EH (cell line): ENCODE measurements at places on chromosomes 7 and 10.

GRCh38 chr7:44587843-44588711 is 6.0 kb upstream of the TMED4 start:
- peak; percentile 69 for DNase-seq

- no peak for DNase-seq
Measured at GRCh38 chr7:2081526-2082135, 151.1 kb downstream of the MAD1L1 start.

- no peak for DNase-seq
Measured at GRCh38 chr7:51982653-51983052, 666.0 kb upstream of the COBL start.

DNA sequence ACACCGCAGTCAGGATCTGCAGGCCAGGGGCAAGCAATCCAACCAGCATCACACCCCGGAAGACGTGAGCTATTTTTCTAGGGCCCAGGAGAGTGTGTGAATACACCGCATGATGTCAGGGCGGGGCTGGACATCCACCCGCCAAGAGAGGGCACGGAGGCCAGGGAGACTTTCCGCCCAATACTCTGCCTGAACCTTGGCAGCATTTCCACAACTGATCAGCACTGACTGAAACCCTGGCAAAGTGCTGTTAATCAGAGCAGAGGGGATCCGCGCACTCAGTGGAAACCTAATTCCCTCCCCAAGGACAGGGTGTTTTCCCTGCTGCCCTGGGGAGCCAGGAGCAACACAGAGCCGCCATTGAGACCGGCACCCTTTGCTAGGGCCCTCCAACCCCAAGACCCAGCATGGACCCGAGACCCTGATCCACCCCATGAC is 8.2 kb downstream of the MAD1L1 start:
- DNase-seq, result no peak

GRCh38 chr10:110209454-110209925 is 2.1 kb downstream of the MXI1 start:
- peak; percentile 88 for DNase-seq

- no peak for DNase-seq
Measured at GRCh38 chr7:22179442-22179879, 177.5 kb downstream of the RAPGEF5 start.

GRCh38 chr10:53276797-53277196 is 504.2 kb upstream of the MBL2 start:
- DNase-seq, result no peak

DNA sequence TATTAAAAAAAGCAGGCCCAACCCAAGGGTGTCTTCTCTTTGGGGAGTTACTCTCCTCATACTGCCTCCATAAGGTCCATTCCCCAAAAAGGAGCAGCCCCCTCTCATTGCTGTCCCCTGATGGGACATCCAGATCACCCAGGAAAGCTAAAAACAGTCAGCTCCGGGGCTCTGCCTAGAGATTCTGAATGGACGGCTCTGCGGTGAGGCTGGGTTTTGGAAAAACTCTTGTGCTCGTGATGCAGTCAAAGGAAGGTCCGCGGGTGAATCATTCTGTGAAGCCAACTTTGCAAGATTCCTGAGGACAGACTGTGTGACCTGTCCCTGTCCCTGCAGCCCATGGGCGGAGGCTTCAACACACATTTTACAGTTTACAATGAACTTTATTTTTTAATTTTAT is 351.5 kb downstream of the TYW1 start:
- DNase-seq, result no peak

GRCh38 chr10:48801001-48801421 is 116.3 kb downstream of the WDFY4 start:
- DNase-seq, result peak; percentile 8

DNA sequence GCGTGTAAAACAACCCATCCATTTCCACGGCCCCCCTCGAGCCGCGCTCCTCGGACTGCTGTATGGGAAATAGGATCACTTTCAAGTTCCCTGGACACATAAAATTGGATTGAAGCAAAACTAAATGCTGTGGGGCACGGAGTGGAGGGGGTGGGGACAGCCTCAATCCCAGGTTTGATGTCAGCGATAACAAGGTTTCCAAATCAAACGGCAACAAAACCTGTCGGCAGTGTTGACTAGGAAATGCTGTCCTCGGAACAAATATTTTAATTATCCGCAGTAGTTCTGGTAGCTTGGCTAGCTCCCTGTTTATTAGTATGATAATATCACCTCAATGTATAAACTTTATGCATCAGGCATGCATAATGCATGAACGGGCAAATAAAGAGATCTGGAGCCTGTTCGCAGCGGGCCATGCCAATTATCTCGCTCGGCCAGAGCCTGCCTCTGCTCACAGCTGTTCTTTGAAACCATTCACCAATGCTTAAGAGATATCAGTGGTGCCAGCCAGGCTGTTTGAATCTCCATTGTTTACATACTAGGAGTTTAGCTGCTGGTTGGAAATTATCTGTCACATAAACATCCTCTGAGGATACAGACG is 161.1 kb downstream of the PAXIP1 start:
- no peak for DNase-seq

GRCh38 chr10:68816796-68817412 is 10.4 kb upstream of the STOX1 start:
- no peak for DNase-seq

DNA sequence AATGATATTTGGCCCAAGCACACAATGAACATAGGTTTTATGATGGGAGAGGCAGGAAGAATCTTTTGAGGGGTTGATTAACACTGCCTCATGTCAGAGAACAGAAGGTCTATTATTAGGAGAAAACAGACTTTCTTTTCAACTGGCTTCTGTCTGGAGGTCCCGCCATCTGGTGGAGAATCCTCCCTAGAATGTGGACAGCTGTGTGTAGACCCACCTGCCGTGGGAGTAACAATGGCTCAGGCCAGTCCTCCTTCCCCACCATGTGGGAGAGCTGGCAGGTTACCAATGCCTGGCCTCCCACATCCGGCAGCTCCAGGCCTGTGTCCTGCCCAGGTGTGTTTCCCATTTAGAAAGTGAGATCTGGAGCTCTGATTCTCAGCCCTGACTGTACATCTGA is 70.4 kb upstream of the AOAH start:
- no peak for DNase-seq

GRCh38 chr10:131311661-131312477 is at the start of gene TCERG1L:
Gene TCERG1L, minus strand, starts transcription at chr10:131311721. Its CDS starts 86 bp downstream, at chr10:131311635.
- no peak for DNase-seq

DNA sequence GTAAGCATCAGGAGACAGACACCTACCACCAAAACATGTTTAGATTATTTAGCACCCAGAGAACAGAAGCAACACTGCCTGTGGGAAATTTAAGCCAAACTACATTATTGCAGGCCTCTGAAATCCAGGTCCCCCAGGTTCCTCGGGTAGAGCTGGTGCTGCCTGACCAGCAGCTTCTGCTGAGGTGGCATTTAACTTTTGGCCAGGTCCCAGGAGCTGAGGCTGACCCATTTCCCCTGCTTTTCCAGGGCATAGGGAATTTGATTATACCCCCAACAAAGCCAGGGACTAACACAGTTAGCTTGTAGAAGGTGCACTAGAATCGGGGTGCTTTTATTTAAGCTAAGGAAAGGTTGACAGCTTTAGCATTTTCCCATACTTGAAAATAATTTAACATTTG is 4.7 kb downstream of the LRRC4 start:
- DNase-seq, result no peak

- peak; percentile 26 for DNase-seq
Measured at GRCh38 chr10:16521311-16522016, at the start of gene C1QL3. Gene C1QL3, minus strand, starts transcription at chr10:16521879. Its CDS starts 814 bp downstream, at chr10:16521065.

- no peak for DNase-seq
Measured at GRCh38 chr7:44697136-44698045, 51.3 kb upstream of the ZMIZ2 start.

DNA sequence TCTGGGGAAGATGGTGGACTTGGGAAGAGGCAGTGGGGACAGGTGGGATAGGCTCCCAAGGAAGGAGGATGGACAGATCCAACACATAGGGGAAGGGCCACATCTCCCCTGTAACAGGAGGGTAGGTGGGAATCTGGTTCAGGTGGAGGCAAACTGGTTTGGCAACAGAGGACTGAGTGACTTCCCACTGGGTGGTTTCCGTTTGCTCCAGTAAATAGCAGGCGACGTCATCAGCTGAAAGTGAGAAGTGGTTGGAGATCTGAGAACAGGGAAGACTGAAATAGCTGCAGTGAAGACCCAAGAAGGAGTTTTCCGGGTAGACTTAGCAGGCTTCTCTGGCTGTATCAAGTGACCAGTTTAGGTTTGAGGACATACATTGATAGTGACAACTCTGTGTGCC is 504.4 kb downstream of the GALNT17 start:
- no peak for DNase-seq

DNA sequence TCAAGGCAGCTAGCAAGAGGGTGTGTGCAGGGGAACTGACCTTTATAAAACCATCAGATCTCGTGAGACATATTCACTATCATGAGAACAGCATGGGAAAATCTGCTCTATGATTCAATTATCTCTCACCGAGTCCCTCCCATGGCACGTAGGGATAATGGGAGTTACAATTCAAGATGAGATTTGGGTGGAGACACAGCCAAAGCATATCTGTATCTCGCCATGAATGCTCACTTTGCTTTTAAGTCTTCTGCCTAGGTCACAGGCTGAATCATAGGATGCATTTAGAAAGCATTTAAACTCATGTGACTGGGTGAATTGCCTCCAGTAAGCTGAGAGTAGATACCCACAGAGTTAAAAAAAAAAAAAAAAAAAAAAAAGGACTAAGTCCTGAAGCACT is 220.0 kb downstream of the AGMO start:
- no peak for DNase-seq

DNA sequence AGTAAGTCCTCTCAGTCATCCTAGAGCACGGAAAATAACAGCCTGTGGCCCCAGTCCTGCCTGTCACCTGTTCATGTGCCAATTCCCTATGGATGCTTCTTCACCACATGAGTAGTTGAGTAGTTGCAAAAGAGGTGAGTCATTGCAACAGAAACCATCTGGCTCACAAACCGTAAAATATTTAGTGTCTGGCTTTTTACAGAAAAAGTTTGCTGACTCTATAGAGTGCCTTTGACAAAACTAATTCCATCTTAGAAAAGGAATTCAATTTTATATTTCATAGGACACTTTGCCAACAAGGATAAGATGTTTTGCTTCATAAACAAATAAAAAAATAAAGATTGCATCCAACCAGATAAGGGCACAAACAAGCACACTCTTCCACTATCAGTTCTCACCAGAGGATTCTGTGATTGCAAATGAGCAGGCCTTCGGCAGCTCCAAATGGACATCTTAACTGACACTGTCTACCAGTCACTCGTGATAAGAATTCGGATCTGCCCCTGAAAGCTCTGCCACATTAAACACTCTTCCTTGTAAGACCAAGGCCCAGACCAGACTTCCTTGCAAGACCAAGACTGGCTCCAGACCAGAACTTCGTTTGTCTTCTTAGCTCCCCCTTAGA is 242.7 kb upstream of the SEMA3C start:
- peak; percentile 81 for DNase-seq

- no peak for DNase-seq
Measured at GRCh38 chr10:123257904-123258456, 103.8 kb downstream of the BUB3 start.

GRCh38 chr10:92957223-92958010 is 103.2 kb upstream of the CYP26C1 start:
- no peak for DNase-seq

DNA sequence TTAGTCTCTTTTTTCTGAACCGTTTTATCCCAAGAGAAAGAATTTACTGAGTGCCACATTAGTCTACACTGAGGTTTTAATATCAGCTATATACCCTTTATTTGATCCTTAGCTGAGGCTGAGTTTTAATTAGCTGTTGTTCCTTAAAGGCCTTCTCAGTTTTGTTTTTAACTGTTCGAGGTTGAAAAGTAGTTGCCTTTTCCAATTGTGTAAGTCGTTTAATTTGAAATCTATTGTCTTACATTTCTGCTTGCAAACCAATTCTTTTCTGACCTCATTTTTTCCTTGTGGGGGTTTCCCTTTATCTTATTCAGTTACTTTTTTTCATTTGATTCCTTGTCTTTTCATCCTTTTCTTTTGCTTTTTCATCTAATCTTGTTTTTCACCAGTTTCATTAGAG is 30.8 kb downstream of the UMAD1 start:
- DNase-seq, result no peak

DNA sequence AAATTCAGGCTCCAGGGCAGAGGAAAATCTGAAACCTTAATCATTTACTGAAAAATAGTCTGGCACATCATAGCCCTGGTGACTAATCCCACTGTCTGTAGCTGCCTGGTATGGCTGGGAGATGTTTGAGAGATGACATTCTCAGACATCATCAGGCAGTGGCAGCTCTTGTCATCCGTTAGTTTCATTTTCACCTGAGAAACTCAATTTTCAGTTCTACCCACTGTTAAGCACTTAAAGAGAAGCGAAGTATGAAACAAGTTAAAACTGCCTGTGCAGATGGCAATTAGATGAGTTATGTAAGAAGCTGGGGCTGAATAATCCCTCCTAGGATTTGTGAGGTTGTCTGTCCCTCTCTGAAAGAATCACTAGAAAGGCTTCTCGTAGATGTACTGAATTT is 150.2 kb downstream of the NSUN6 start:
- DNase-seq, result peak; percentile 38

DNA sequence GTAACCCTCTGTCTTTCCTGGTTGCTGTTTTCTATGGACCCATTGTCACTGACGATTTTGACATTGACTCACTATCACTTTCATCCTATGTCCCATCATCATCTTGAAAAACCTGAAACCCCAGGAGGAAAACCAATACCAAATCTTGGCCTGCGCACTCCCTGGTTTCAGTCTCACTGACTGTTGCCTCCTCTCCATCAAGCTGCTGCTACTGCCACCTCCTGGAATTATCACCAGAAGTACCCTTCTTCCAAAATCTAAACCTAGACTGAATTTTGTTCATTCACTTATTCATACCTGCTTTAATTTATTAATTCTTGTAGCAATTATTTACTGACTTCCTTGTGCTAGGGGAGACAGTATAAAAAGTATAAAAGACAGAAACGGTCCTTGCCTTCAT is 44.5 kb upstream of the ACBD5 start:
- peak; percentile 14 for DNase-seq

DNA sequence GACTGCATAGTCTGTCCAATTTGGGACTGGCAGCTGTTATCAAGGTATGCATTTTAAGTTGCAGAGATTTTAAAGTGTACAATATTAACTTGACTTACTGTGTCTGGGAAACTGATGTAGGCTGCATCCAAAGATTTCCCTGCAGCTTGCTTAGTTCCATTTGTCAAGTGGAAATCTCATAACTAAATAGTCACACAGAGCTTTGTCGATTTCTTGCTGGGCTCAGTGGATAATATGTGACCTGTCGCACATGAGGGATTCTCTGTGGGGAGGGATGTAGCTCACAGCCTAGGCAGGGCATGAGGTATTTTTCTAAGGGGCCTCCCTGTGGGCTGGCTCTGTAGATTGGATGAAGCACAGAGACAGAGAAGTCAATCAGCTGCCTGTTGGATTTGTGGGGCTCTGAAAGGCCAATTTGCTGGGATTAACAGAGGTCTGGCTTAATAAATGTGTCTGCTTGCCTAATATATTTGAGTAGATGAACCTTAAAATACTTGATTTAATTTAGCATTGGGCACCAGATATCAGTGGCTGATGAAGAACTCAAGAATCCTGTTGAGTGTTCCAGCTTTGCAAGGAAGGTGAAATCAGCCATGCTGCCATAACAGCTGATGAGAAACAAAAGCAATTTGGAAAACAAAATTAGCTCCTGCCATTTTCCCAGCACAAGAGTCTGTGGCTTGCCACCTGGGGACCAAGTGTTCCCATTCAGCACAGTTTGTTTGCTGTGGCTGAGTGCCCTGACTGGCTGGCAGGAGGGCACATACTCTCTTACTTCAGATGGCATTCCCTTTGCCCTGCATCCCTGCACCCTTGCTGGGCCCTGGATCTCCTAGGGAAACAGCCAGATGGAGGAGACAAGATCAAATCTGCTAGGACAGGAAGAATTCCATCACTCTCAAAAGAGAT is 598.5 kb downstream of the SORCS3 start:
- DNase-seq, result no peak

GRCh38 chr7:29330136-29330535 is 135.6 kb downstream of the CHN2 start:
- no peak for DNase-seq
